ENCODE measurements at places on chromosomes 3 and 15. TPM values are rescaled to one million over a fixed set of nuclear protein-coding genes. Genes with fewer than 3 reads are reported as not detected.
A peak's percentile ranks its signal among the peaks of the same experiment; 100 is the strongest.

DNA sequence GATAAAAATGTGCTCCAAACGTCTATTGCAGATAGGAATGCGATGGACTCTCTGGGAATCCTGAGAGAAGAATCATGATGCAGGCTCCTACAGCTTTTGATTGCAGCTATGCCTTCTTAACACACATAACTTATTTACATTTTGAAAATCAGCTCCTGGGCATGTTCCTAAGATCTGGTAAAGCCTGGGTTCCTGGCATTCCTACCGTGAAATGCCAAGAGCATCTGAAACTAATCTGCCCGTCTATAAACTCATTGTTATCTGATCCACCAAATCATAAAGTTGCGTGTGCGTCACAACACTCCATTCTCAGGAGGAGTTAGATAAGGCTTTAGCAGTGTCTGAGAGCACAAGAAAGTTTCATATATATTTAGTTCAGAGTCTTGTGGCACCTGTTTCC is 79.0 kb upstream of the VGLL3 start:
- no peak for DNase-seq

- no peak for DNase-seq
Measured at GRCh38 chr3:122251428-122251827, 68.0 kb downstream of the CASR start.

- DNase-seq: no peak
Measured at GRCh38 chr15:96327155-96327741, 3.3 kb upstream of the NR2F2 start.

GRCh38 chr3:122908251-122908650 is 113.4 kb downstream of the SLC49A4 start:
- DNase-seq: no peak

- peak; percentile 46 for DNase-seq
Measured at GRCh38 chr3:124467980-124468902, 262.0 kb upstream of the UMPS start.

- DNase-seq: peak; percentile 52
Measured at GRCh38 chr15:44194323-44195150, 534 bp downstream of the FRMD5 start.

- no peak for DNase-seq
Measured at GRCh38 chr3:155491696-155492095, 198.2 kb upstream of the STRIT1 start.

- no peak for DNase-seq
Measured at GRCh38 chr15:42732095-42732827, 4.7 kb downstream of the CDAN1 start.

DNA sequence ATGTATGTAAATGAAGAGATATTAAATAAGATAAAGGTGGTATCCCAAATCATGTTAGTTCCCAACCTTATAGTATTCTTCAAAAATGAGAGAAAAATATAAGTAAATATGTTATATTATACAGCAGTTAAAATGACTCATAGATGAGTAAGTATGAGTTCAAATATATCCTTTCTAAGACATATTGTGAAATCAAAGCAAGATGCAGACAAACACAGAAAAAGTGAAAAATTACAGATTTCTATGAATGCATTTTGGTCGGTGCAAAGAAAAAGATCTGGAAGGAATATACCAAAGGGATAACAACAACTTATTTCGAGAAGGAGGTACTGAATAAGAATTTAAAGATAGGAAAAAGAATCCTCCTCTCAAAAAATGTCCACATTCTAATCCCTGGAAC is 181.2 kb upstream of the TTC14 start:
- no peak for DNase-seq

- DNase-seq: no peak
Measured at GRCh38 chr3:55370272-55370671, 116.8 kb downstream of the WNT5A start.

DNA sequence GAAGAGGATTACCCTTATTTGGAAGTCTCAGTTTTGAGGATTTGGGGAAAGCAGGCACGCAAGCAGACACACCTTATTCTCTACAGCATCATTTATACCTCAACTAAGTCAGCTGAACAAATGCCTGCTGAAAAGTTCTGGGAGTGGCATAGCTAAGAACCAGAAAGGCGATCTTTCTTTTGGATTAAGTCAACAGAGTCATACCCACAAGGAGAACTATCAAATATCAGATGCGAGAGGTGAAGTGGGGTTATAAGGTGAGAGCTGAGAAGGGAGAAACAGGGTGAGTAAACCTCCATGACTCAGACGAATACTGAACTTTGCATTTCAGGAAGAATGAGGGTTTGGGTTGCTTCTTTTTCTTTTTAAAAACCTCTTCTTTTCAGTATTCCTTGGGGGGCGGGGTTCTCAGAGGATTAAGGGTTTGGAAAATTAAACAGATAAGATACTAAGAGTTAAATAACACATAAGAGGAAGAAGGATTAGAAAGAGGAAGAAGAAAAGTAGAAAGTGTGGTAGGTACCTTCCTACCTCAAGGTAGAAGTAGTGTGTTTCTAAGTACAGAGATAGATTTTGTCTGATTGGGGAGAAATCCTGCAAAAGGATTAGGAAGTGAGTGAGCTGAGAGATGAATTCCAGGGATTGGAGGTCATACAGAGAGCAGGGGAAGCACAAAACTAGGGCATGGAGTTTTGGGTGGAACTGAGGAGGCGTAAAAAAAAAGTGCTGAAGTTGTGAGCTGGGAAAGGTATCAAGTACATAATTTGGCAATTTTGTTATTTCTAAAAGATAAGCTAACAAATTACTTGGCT is 41.3 kb upstream of the ICE2 start:
- DNase-seq: no peak

DNA sequence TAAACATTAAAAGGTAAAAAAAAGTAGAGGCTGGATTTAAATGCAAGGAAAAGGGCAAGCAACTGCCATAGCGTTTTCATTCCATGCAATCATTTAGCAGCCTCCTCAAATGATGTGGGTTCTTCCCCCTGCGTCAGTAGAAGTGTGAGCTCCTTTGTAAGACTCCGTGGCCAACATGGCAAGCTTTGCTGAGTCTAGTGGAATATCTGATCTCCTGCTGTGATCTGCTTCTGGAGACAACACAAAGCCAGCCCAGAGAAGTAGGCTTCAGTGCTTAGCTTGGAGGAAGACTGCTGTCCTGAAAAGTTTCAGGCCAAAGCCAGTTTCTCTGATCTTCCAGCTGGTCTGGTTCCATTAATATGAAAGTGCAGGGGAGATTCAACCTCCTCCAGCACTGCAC is 70.4 kb downstream of the ARPP21 start:
- no peak for DNase-seq

- no peak for DNase-seq
Measured at GRCh38 chr15:80819001-80819400, 39.8 kb downstream of the CEMIP start.

GRCh38 chr15:95558131-95558530 is 772.4 kb upstream of the NR2F2 start:
- no peak for DNase-seq

DNA sequence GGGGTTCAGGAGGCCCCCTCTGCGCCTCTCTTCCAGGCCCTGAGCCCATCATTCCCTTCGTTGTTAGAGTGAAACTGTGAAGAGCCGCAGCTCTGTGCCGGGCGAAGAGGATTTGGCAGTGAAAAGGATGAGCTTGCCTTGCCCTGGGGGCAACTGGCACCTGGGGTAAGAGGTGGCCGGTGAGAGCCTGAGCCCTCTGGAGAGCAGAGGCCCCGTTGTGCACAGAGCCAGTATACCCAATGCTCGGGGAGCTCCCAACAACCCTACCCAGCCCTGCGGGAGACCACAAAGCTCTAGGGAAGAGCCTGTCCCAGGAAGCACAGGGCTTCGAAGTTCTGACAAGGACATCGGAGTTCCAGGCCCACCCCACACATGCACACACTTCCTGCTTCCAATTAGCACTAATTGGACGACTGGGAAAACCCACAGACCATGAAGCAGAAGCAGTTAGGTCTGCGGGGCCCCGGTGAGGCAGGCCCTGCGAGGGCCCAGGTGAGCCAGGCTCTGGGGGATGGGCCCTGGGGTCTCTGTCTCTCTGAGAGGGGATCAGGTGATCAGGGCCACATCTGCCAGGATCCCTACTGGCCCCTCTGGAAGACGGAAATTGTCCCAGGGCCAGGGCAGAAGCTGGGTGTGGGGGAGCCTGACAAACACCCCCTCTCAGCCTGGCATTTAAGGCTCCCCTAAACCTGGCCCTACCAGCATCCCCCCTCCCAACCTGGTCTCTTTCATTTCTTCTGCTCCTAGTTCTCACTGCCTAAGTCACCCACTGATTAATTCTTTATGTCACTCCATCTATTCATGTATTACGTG is 27.9 kb upstream of the SFMBT1 start:
- no peak for DNase-seq

DNA sequence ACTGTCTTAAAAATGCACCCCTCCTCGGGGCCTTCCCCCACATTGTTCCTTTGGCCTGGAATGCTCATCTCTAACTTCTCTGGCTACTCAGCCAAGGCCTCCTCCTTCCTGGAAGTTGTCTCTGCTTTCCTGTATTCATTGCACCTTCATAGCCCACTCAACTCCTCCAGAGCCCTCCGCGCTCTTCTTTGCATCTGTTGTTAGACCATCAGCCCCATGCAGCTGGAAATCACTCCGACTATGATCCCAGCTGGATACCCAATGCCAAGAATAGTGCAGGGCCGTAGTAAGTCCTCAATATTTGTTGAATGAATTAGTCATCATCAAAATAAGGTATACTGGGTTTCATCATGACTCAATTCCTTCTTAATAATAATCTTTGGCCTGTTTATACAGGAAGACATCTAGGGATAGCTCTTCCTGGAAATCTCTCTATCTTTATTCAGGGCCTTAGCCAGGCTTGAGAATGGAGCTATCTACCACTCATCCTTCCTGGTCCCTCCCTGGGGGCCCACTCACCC is 112.7 kb downstream of the SYNPR start:
- DNase-seq: no peak

DNA sequence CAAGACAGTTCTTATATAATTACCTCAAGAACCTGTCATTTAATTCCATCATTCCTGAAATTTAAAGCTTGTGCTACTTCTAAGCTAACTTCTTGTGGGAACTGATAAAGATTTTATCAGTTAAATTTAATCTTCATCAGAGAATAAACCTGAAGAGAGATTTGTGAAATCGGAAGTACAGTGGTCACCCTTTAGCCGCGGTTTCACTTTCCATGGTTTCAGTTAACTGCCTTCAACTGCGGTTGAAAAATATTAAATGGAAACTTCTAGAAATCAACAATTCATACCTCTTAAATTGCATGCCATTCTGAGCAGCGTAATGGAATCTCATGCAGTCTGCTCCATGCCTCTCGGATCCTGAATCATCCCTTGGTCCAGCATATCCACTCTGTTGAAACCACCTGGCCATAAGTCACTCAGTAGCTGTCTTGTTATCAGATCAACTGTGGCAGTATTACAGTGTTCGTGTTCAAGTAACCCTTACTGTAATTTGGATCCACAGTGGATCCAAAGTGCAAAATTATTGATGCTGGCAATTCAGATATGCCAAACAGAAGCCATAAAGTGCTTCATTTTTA is 626.1 kb downstream of the CADM2 start:
- no peak for DNase-seq

GRCh38 chr3:43684944-43685343 is 5.8 kb upstream of the ABHD5 start:
- no peak for DNase-seq

- DNase-seq: no peak
Measured at GRCh38 chr3:152477422-152477821, 208.7 kb downstream of the MBNL1 start.

- DNase-seq: no peak
Measured at GRCh38 chr3:160637086-160637485, 39.9 kb upstream of the ARL14 start.

- no peak for DNase-seq
Measured at GRCh38 chr3:44927371-44927770, 48.6 kb downstream of the ZDHHC3 start.

- peak; percentile 31 for DNase-seq
Measured at GRCh38 chr15:57323806-57324589, 52.3 kb upstream of the CGNL1 start.

- no peak for DNase-seq
Measured at GRCh38 chr15:73573037-73573436, 60.2 kb downstream of the NPTN start.

DNA sequence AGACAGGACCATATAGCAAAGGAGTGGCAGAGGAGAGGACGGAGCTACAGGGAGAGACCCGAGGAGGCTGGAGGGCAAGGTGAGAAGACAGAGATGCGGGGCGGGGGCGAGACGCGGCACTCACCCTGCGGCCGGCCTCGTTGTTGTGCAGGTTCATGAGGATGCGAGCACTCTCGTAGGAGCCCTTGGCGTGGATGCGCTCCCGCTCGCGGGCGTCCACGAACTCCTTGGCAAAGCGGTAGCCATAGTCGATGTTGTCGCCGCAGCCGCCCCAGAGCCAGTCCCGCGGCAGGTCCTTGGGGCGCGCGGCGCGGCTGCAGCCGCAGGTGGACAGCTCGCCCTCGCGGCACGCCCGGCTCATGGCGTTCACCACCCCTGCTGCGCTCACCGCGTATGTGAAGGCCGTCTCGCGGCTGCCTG is 12.9 kb downstream of the WNT5A start:
- DNase-seq: no peak

Gene DISP2
- 0.02 TPM for total RNA-seq

Gene RBSN
- total RNA-seq: 15.0 TPM

Gene CTXN2
- total RNA-seq: not detected

Gene RPL14
- total RNA-seq: 2,949 TPM

Gene GOLGA6L26
- not detected for total RNA-seq

Gene VGLL4
- 18.2 TPM for total RNA-seq

Gene RTP1
- not detected for total RNA-seq

Gene HEMK1
- total RNA-seq: 78.7 TPM

Gene THAP10
- total RNA-seq: 0.51 TPM

Gene LTK
- 0.29 TPM for total RNA-seq

Gene PPARG
- total RNA-seq: 2.7 TPM

Measured in activated CD4-positive, alpha-beta memory T cell treated with anti-CD3 and anti-CD28 coated beads for 36 hours (primary cell).